Stimulated activated CD8-positive, alpha-beta memory T cell treated with anti-CD3 and anti-CD28 coated beads, Interleukin-7, amount 100 ng/mL, for 1 hour (primary cell): ENCODE measurements at places on chromosomes 2 and 18.

DNA sequence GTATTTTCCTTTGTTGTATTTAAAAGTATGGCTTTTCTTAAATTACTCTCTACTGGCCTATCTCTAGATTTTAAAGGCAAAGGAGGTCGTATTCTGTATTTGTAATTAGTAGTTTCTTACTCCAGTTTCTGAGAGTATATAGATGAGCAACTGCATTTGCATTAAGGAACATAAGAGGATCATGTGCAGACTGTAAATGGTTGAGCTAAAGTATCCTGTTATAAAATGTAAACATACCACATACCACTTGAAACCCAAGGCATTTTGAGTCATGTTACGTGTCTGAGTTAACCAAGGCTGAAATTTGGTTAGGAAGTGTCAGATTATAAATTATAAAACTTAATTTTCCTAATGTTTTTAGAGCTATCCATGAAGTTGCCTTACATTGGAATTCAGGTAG lies 76.3 kb downstream of the GPD2 start:
- DNase-seq, result no peak

DNA sequence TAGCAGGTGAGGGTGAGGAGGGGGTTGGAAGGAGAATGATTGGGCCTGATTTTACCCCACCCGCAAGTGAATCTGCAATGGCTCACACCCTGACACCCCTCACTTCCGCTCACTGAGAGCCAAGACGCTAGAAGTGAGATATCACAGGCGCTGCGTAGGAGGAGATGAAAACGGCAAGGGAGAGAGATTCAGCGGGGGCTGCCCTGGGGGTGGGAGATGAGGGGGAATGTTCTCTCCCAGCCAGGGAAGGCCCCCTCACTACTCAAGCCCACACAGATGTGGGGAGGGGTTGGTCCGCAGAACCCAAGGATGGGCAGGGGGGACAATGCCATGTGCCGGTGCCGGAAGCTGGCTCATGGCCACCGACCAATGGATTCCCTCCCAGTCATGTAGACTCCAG lies 32.9 kb downstream of the LOXHD1 start:
- no peak for DNase-seq

DNA sequence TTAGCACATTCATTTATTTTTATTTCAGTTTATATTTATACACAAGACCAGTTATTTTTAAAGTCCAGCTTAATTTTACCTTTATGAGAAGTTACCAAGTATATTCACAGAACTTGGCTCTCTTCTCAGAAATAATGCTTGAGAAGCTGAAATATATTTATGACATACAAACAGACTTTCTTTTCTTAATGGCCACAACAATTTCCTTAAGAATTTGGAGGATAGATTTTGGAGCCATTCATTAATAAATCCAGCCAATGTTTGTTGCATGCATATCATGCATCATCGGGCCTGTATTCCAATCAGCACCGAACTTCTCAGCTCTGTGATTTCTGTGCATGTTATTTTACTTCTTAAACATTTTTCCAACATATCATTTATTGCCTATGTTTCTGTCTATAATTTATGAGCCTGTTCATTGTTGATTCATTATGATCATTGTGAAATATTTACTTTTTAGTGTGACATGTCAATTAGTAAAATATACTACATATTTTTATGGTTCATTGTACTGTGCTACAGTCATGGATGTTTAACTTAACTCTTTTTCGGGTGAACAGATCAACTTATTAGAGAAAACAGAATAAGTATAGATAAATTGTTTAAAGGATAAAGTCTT lies 3.5 kb downstream of the GULP1 start:
- no peak for DNase-seq

- no peak for DNase-seq
These were observed 25.1 kb downstream of the KDM3A start for GRCh38 chr2:86466306-86466705.

- no peak for DNase-seq
These were observed 279.8 kb downstream of the C1D start for GRCh38 chr2:67783026-67783425.

DNA sequence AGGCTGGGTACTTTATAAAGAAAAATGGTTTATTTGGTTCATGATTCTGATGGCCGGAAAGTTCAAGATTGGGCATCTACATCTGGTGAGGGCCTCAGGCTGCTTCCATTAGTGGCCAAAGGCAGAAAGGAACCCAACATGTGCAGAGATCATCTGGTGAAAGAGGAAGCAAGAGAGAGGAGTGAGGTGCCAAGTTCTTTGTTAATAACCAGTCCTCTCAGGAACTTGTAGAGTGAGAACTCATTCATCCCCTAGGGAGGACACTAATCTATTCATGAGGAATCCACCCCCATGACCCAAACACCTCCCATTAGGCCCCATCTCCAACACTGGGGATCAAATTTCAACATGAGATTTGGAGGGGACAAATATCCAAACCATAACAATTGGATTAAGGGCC lies 17.8 kb upstream of the SERPINE2 start:
- DNase-seq, result no peak

- no peak for DNase-seq
These were observed 212.0 kb upstream of the MYT1L start for GRCh38 chr2:2542966-2543611.

- no peak for DNase-seq
These were observed 14.0 kb downstream of the ANXA4 start for GRCh38 chr2:69755862-69756467.

DNA sequence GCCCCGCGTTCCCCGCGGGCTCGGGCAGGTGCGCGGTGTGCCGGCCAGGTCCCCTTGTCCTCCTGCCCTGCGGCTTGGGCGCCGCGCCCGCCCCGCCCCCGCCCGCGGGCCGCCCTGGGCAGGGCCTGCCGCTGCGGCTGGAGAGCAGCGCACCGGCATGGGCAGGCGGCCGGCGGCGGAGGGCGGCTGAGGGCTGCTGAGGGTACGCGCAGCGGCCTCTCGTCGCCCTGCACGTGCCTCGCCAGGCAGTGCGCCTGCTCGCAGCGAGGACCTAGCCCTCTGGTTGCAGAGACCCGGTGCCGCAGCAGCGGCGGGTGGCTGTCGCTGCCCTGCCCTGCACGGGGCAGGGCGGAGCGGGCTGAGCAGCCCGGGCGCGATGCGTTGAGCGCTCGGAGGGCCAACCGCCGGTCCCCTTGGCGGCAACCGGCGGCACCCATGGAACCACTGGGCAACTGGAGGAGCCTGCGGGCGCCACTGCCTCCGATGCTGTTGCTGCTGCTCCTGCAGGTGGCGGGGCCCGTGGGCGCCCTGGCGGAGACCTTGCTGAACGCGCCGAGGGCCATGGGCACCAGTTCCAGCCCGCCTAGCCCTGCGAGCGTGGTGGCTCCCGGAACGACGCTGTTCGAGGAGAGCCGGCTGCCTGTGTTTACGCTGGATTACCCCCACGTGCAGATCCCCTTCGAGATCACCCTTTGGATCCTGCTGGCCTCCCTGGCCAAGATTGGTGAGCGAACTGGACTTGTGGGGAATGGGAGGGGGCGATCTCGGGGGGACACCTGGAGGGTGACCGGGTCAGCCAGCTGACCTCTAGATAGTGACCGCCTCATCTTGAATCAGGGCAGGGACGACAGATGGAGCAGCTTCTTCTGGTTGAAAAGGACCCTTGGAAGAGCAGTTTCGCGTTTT lies at the start of gene SLC9A2:
TSS of gene SLC9A2 (plus strand) at position 140 of the 906 bp plus-strand sequence. CDS start at position 436, 296 bp downstream.
- DNase-seq, result no peak

DNA sequence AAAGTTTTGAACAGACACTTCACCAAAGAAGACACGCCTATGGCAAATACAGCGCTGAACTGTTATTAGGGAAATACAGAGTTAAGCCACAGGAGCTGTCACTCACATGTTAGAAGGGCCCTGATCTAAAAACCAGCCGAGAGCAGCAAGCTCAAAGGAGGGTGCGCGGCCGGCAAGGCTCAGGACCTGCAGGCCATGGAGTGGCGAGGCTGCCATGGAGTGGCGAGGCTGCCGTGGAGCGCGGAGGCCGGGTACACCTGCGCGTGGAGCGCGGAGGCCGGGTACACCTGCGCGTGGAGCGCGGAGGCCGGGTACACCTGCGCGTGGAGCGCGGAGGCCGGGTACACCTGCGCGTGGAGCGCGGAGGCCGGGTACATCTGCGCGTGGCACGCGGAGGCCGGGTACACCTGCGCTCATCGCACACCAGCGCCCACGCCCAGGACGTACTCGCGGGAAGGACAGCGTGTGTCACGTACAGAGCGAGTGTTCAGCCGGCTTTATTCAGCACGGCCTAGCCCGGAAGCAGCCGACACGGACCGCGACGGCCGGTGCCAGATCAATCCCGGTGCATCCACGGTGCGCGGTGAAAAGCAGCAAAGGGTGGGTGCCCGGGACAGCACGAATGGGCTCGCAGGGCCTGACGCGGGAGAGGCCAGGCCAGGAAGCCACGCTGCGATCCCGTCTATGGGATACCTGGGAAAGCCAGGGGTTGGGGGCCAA lies 68.8 kb downstream of the SLC66A2 start:
- DNase-seq, result no peak

DNA sequence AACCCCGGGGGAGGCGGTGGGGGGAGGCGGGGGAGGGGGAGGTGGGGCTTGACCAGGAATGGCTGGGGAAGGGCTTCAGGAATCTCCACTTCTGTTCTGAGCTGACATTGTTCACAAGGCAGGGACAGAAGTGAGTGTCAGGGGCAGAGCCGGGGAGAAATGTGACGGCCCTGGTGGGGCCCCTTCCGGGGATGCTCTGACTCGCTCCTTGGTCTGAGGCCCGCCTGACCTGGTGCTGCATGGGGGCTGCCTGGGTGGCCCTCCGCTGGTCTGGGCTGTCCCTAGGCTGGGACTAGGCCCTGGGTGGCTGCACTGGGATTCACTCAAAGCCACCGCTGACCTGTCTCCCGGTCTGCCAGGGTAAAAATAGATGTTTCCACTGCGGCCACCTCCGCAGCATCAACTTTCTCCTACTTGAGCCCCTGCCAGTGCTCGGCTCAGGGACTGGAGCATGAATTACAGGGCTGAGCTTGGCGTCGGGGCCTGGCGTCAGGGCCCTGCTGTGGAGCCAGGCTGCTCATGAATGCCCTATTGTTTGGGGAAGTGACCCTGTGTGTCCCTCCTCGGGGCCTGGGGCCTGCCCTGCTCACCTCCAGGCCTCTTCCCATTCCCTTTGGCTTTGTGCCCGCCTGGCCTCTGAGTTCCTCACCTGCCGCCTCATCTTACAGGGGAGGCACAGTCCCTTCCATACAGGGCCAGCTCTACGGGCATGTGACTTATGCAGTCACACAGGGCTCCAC lies 247.5 kb downstream of the DYSF start:
- no peak for DNase-seq

DNA sequence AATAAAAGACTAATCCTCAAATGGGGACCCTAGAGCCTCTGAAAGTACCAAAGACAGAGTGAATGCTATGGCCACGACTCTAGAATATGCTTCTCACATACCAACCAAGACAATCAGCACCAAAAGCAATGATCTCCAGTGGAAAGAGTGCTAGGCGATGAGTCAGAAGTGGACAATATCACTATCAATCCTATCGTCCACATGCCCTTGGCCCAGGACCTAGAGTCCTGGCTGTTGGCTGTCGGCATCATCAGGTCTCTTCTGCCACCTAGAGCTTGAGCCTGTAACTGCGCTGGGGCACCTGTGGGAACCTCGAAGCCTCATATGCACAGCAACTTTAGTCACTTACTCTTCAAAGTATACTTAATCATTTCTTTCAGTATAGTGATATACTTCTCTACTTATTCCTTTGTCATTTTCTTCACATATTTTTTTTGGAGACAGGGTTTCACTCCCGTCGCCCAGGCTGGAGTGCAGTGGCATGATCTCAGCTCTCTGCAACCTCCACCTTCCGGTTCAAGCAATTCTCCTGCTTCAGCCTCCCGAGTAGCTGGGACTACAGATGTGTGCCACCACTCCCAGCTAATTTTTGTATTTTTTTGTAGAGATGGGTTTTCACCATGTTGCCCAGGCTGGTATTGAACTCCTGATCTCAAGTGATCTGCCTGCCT lies 29.7 kb downstream of the NOL10 start:
- no peak for DNase-seq

DNA sequence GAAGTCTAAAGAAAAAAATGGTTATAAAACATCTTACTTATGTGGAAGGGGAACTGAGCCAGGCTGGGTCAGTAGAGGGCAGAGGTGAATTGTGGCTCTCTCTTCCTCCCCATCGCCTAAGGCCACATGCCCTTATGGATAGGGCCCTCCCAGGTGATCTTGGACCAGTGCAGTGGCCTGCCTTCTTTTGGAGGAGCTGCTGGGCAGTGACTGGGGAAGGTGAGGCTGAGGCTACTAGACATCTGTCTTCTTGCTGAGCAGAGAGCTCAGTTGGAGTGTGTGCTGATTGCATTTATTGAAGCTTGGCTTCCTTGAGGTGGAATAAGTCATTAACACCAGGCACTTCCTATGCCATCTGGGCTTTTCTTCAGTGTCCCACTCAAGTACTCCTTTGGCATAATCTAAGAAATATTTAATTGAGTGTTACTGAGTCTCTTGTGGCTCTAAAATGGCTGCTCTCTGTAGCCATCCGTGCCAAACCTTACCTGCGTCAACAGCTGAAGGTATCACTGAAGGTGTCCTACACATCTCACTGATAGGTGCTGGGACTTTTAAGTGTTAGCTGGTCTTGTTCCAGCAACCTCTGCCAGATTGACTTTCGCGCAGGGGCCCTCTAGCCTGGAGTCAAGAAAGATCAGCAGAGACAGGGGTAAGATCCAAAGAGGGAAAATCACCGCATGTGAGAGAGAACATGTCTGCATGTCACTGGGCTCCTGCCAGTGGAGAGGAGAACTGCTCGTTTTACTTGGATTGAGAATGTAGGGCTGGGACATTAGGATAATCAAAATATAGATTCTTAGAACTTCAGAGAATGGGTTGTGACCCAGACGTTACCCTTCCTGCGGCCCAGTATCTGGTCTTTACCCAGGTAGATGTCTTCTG lies 256.1 kb downstream of the LTBP1 start:
- no peak for DNase-seq

GRCh38 chr2:2743164-2743571 lies 412.1 kb upstream of the MYT1L start:
- no peak for DNase-seq

DNA sequence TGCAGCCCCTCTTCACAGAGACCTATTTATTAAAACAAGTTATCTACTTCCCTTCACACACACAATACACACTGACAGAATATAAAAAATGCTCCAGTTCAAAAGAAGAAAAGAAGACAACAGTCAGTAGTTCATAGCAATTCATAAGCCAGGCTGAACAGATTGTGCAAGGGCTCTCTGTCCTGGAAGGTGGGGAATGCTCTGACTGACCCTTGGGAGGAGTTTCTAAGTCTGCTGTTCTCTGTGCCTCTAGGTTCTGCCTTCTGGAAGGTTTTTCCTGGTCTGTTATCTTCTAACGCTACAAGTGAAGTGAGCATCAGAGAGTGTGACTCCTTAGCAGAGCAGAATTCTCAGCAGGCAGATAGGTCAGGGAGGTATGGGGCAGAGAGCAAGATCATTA lies 35.7 kb downstream of the SP3 start:
- DNase-seq, result no peak

GRCh38 chr18:80126797-80127196 lies 17.7 kb downstream of the ADNP2 start:
- DNase-seq, result no peak

GRCh38 chr2:95166065-95166763 lies 605 bp downstream of the ZNF2 start:
- no peak for DNase-seq
